ENCODE measurements at places on chromosomes 4 and X.

DNA sequence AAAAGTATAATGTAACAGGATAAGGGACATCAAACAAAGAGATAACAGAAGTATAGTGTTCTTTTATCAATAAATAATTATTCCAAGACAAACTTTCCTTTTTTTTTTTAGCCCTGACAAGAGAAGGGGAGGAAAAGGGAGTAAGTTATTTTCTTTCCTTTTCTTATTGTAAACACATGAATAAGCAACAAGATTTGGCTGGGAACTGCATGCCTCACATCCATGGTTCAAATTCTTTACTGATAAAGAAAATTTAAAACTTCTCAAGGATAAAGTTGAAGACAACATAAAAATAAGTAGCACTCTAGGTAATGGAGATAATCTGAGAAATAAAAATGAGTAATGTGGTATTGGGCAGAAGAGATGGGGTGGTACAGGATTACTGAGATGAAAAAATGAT, 71.6 kb downstream of the NEK1 start:
- no peak for DNase-seq

DNA sequence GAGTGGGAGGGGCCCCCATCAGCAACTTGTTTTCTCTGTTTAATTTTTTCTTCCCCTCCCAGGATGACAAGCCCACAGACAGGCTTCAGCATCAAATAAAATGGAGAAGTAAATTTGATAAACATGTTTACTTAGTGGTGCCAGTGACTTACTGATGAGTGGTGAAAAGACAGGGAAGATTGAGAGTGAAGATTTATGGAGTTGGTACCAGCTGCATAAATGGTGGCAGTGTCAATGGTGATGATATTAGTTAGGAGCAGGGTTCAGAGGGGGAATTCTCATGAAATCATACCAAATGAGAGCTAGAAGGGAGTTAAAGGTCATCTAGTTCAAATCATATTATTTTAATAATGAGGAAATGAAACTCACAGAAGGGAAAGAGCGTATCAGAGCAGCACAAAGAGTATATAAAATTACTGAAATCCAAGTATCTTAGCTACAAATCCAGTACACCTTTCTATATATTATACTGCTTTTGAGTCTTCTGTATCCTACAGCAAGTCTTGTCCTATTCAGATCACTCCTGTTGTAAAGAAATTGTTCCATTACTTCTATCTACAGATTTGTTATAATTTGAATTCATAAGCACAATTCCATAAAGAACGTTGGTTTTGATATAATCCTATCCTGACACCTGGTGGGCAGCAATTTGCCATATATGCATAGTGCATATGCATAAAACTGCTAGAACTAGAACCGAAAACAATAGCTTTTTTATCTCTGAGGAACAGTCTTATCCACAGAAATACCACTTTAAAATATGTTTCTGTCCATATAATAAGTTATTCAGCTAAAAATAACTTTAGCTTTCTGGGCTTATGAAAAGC, 5.0 kb downstream of the P2RY10 start:
- DNase-seq = no peak

- DNase-seq = no peak
Observed at GRCh38 chr4:95515589-95515988, 33.2 kb downstream of the UNC5C start.

- no peak for DNase-seq
Observed at GRCh38 chr4:84499624-84499982, 511 bp upstream of the NKX6-1 start.

Data from activated naive CD4-positive, alpha-beta T cell treated with anti-CD3 and anti-CD28 coated beads, Interleukin-2, amount 50 U/mL, for 72 hours (primary cell).